GM23338 (cell line): ENCODE measurements at places on chromosomes 7 and 10.

DNA sequence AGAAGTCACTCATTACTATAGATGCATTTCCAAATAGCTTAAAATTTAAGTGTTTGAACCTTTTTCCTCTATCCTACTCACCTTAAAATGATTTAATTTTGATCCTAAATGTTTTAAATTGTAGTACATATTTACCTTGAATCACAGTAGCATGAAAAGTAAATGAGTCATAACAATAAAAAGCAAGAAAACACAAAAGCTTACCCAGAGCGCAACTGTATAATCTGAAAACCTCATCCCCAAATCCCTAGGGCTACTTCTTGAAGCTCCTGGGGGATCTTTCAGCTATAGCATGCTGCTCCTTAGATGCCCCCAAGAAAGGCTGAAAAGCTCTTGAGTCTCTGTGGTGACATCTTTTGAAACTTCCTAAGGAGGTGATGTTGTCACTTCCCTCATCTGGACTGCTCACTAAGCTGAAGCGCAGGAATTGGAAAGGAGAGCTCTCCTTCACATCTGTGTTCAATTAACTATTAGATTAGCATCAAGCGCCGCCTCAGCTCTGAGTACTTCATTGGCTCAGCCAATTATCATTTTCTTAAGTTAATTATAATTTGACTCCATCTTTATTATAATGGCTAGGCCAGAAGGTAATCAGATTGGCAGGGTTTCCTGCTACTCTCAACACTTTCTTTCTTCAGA, 60.2 kb downstream of the SEMA3E start:
- peak; percentile 10 for DNase-seq

DNA sequence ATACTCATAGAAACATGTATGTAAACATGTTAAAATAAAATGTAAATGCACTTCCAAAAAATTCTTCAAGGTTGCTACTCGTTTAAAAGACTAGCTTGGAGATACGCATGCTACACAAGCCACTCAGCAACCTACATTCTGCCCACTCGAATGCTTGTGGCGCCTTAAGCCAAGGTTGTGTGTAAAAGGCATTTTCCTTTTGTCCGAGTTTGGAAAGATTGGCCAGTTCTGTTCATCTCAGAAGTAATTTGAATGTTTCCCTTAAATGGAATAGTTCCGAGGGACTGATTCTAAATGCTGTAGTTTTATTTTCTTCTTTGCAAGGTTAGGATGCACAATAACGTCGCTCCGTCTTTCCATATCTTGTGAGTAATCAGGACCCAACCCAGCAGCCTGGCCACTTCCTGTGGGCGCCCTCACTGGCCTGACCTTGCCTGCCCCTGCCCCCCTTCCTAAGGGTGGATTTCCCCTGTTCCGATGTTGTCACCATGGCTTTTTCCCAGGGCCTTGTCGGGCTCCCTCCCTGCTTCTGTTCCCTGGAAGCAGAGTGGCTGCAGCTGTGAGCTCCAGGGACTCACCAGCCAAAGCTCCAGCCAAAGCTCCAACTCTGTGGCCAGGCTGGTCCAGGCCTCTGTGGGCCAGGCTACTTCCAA, 70.6 kb downstream of the PTPRE start:
- no peak for DNase-seq

DNA sequence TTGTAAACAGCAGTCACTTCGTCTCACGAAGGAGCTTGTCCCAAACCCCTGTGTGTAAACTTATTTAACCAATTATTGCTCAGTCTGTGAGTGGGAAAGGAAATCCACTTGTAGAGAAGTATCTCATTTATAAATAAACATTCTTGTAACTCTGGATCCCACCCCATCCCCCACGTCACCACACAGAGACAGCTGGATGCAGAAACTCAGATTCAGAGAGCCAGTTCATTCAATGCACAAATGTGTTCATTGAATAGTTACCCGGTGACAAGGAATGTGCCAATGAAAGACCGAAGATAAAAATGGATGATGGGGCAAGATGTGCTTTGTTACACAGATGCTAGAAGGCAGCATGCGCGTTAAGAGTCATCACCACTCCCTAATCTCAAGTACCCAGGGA, 8.3 kb upstream of the OCM start:
- peak; percentile 10 for DNase-seq

DNA sequence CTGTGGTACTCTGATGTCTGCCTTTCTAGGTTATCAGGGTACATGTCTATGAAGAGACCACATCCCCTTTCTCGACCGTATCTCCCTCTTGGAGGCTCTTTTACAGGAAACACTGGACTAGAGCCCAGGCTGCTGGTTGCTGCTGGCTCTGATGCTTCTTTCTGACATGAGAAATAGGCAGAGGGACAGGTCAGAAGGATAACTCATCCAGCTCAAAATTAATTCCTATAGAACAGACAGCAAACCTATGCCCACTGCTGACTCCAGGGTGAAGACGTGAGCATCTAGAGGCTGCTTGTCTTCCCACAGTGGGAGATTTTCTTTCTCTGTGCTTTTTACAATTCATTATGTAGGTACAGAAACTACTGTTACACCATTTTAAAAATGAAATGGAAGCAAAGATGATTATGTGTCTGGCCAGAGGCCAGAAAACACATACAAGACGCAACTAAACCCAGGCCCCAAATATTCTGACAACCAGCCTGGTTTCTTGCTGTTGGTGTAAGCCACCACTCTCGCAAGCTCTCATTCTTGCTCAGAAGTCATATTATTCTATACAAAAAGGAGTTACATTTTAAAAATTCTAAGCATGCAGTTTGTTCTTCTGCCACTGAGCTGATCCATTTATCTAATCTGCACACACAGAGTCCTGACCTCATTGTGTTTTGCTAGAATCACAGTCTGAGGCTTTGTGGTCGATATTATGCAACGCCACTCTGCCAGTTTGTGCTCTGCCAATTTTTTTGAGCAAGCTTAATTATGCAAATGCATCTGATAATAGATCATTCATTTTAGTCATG, 424.3 kb downstream of the KIF20B start:
- DNase-seq: no peak

- DNase-seq: no peak
These were observed 99.6 kb downstream of the LHPP start for GRCh38 chr10:124561206-124561605.

GRCh38 chr7:67983486-67983885, 986.9 kb downstream of the TYW1 start:
- DNase-seq: no peak

- DNase-seq: no peak
These were observed 491.1 kb upstream of the ZMIZ1 start for GRCh38 chr10:78577712-78578111.

- no peak for DNase-seq
These were observed 6.2 kb upstream of the PIK3CG start for GRCh38 chr7:106858618-106859532.

GRCh38 chr10:126124668-126125349, 228.4 kb downstream of the FANK1 start:
- DNase-seq: no peak

- DNase-seq: no peak
These were observed 5.5 kb downstream of the GIMAP7 start for GRCh38 chr7:150520145-150520544.

GRCh38 chr7:15647309-15647708, 39.2 kb downstream of the MEOX2 start:
- no peak for DNase-seq

DNA sequence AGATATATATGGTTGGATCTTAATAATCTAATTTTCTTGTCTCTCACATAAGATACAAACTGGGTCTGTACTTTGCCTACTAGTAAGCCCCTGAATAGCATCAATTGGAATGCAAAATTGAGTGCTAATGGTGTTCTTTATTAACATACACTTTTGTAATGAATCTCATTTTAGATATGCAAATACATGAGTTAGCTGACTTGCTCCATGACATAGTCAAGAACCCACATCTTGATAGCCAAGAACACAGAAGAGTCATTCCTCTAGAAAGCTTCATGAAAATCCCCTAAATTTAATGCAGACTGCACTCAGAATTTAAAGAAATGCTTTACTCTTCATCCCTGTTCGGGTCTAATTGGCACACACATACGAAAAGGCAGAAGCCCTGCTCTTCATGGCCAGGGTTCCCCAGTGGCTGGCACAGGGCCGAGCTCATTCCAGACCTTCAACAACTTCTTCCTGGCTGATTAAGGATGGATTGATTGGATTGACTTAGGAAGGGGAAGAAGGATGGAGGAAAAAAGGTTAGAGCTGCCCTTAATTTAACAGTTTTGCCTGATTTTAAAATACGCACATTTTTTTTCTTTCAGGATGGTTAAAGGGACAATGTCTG, 431.1 kb upstream of the KLF6 start:
- no peak for DNase-seq

- no peak for DNase-seq
These were observed 469.5 kb upstream of the POM121L12 start for GRCh38 chr7:52565974-52566373.

- no peak for DNase-seq
These were observed 24.2 kb upstream of the PCBD1 start for GRCh38 chr10:70912556-70912955.

GRCh38 chr10:35447693-35448407, 111.5 kb downstream of the CCNY start:
- peak; percentile 53 for DNase-seq

DNA sequence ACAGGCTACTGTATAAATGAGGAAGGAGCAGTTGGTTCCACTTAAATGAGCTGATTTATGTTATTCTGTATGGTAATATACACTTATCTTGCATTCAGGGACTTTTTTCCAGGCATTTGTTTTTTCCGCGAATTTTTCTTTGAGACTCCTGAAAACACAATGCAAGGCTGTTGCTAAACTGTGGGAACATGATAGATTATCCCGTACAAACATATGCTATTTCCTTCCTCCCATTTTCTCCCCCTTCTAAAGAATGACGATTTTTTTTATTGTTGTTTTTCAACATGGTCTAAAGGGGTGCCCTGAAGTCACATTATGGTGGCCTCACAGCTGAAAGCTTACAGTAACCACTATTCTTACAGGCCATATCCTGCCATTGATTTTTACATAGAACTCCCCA, 523.9 kb upstream of the NRP1 start:
- no peak for DNase-seq

DNA sequence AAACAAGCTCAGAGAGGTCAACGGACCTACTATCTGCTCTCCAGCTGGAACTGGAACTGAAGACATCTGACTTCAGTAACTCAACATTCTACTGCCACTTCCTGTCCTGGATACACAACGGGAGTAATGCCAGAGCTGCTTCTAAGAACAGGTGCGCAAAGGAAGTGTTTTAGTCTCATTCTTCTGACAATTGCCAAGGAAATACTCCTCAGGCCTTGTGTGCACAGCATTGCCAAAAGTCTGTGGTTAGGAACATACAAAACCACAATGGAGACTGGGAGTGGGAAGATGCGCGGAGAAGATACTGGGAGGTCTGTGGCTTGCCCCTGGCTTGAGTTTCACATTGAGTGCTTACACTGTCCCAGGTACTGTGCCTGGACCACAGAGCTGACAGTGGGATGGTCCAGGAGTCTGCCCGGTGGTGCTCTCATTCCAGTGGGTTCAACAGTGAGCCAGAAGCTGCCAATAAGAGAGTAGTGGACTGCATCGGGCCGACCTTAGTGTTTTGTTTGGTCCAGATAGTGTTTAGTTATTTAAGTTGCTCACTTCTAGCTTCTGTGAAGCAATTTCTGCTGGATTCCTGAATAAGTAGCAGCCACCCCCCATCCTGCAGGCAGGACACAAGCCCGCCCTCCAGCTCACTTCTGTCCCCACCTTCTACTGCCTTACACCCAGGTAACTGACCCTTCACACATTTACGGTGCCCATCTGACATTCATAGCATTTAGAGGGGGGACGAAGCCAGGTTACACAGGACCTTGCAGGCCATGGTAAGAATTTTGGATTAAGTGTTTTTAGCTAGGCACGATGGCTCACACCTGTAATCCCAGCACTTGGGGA, 10.3 kb downstream of the TBL2 start:
- DNase-seq: no peak

DNA sequence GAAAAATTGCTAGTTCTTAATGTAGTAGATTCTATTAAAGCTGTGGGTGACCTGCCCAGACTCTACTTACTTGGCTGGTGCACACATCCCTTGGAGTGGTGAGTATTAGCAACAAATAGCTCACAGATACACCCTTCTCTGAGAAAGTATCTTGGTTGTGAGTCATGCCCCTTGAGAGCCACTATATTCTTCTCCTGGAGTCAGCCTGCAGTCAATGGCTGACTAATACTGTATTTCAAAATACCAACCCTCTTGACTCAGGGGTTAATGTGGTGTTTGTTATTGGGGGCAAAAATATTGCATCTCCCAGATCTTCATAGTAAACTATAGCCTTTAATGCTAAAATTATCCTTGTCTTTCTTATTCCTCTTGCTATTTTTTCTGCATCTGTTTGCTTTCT, 354.9 kb downstream of the BMPER start:
- DNase-seq: no peak

DNA sequence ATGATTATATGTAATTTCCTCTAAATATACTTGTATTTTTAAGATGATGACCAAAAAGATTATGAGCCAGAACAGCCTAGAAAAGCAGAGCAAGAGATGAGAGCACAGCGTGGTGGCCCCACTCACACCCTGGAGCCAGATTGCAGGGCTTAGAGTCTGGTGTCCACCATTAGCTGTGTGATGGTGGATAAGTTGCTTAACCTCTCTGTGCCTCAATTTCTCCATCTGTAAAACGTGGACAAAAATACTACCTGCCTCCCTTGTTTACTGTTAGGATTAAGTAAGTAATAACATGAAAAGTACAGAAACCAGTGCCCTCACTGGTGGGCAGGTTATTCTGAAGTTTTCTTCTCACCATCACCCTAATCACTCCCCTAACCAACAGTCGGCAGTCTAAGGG, 212.3 kb downstream of the COBL start:
- no peak for DNase-seq

GRCh38 chr10:19640566-19641263, 175.5 kb upstream of the PLXDC2 start:
- DNase-seq: no peak

DNA sequence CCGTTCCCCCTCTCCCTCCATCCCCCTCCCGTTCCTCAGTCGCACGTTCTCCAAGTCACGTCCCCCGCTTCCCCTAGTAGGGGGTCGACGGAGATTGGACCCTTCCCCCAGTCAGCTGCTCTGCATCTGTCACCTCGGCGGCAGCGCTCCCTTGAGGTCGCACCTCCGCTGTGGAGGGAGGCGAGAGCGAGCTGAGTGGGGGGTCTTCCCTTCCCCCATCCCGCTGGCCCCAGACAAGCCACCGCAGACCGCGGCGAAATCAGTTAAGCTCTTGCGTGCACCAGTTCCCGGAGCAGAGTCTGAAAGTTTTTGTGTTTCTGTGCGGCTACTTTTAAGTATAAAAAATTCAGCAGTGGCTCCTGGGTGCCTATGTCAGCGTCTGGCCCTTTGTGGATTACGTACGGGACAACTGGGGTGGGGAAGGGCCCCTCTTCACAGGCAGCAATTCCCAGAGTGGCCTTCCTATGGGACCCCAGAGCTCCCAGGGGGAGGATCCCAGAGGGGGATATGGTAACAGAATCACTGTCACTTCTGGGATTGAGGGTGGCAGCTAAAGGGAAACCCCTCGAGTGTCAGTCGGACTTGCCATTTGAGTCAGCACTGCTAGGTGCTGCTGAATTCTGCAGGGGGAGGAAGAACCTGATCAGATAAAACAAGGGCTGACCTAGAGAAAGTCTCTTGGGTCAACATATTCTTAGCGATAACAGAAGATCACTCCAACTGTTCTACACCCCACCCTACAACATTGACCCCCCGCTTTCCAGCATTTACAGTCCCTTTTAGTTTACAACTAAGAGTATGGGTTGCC, 12.5 kb upstream of the DDIT4 start:
- no peak for DNase-seq

- no peak for DNase-seq
These were observed 205.8 kb downstream of the FRMD4A start for GRCh38 chr10:14124941-14125340.
